ENCODE measurements at places on chromosomes 16 and 17.
A peak's percentile ranks its signal among the peaks of the same experiment; 100 is the strongest.

- peak; percentile 68 for DNase-seq
These were observed 7.5 kb downstream of the BTBD17 start for GRCh38 chr17:74354123-74354522.

GRCh38 chr17:11900041-11900476, 97.2 kb downstream of the ZNF18 start:
- no peak for DNase-seq

- no peak for DNase-seq
These were observed 255.6 kb upstream of the HSBP1 start for GRCh38 chr16:83552228-83552627.

- DNase-seq, result no peak
These were observed at the start of gene ANKFN1 for GRCh38 chr17:56152874-56153602. TSS of gene ANKFN1 (plus strand) at chr17:56153475. CDS start at chr17:56212668, 59,193 bp downstream.

GRCh38 chr16:14041164-14041563, 30.0 kb upstream of the MRTFB start:
- DNase-seq, result no peak

- no peak for DNase-seq
These were observed 39.2 kb downstream of the ADCY7 start for GRCh38 chr16:50305441-50306061.

GRCh38 chr16:28872952-28873351, 5.3 kb upstream of the ATP2A1 start:
- no peak for DNase-seq

DNA sequence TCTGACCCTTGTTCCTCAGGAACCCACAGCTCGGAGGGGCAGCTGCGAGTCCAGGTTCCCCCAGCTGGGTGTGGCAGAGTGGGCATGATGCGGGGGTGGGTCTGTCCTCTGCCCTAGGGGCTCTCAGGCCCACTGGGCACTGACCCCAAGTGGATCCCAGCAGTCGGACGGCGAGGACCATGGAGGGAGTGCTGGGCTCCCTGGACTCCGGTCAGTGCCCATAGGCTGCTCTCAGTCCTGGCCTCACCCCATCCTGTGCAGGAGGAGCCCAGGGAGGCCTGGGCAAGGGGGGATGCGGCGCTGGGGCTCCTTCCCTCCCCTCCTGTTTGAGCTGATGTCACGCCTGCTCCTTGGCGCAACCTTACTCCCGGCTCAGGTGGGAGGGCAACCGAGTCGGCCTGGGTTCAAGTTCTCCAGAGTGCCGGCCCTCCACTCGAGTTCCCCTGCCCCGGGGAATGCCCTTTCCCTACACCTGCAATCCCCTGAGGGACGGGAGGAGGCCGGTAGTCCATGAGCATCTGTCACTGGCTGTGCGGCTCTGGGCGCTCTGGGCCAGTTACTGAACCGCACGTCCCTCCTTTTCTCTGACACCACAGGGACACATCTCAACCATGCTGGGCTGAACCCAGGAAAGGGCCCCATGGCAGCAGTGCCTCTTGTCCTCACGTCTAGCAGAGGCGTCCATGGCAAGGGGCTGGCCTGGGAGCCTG, 52.6 kb upstream of the ACSF3 start:
- DNase-seq, result no peak

GRCh38 chr16:9971907-9972306, 210.3 kb downstream of the GRIN2A start:
- no peak for DNase-seq

DNA sequence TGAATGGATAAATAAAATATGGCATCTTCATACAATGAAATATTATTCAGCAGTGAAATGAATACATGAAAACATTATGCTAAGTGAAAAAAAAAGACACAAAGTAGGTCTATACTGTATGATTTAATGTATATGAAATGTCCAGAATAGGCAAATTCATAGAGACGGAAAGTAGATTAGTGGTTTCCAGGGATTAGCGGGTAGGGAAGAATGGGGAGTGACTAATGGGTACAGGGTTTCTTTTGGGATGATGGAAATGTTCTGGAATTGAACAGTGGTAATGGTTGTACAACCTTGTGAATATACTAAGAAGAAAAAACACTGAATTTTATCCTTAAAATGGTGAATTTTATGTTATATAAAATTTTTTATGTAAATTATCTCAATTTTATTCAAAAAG, 8.5 kb upstream of the MYCBPAP start:
- no peak for DNase-seq

- DNase-seq, result no peak
These were observed 148.9 kb downstream of the RPTOR start for GRCh38 chr17:80693511-80693910.

- no peak for DNase-seq
These were observed 110.2 kb downstream of the C16orf78 start for GRCh38 chr16:49483651-49484450.

GRCh38 chr17:57044976-57045867, 39.8 kb upstream of the AKAP1 start:
- no peak for DNase-seq

GRCh38 chr17:37490022-37490587, 414 bp downstream of the DUSP14 start:
- peak; percentile 92 for DNase-seq

DNA sequence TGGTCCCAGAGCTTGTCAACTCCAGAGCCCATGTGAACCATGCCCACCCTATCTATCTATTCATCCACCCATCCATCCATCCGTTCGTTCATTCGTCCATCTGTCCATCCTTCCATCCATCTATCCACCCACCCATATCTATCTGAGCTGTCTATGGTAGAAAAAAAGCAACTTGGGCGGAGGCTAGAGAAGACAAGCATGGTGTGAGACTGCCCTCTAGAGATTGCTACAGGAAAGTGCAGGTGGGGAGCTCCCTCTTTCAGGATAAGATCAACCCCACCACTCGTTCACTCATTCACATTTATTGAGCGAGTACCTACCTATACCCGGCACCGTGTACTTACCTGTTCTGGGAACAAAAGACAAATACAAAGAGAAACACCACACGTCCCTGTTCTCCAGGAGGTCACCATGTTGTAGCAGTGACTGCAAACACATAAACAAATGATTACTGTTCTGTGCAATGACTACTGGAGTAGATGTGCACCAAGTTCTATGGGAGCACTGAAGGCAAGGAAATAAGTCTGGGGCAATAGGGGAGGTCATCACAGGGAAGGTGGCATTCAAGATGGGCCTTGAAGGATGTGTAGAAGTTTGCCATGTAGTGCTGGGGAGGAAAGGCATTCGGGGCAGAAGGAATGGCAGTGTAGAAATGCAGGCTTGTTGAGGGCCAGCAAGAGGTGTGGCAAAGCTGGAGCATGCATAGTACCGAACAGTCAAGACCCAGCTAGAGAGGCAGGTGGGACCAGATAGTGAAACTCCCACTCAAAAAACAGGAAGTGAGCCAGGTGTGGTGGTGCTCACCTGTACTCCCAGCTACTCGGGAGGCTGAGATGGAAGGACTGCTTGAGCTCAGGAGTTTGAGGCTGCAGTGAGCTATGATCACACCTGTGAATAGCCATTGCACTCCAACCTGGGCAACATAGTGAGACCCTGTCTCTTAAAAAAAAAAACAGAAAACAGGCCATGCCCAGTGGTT, 13.4 kb upstream of the ATP5MC1 start:
- DNase-seq, result peak; percentile 83

Measured in NAMALWA (cell line).